ENCODE measurements at places on chromosomes 2 and 18. TPM values are rescaled to one million over a fixed set of nuclear protein-coding genes. Genes with fewer than 3 reads are reported as not detected.

Gene INHBB
- total RNA-seq, result 17.6 TPM

Gene QPCT
- 17.2 TPM for total RNA-seq

Gene CCDC150
- total RNA-seq, result 2.8 TPM

Gene AGXT
- not detected for total RNA-seq

Gene GEN1
- total RNA-seq, result 15.6 TPM

Gene GLI2
- total RNA-seq, result 26.5 TPM

Gene TRAK2
- total RNA-seq, result 13.2 TPM

Gene HRH4
- 0.02 TPM for total RNA-seq

Gene REG3A
- not detected for total RNA-seq

Gene ZFP36L2
- total RNA-seq, result 31.5 TPM

Gene SPATA3
- total RNA-seq, result not detected

Gene KCNF1
- 24.5 TPM for total RNA-seq

Gene IL1R1
- total RNA-seq, result 25.3 TPM

Gene CNOT11
- 42.5 TPM for total RNA-seq

Gene IL18RAP
- not detected for total RNA-seq

Gene NAB1
- total RNA-seq, result 25.6 TPM

Gene VIL1
- 0.25 TPM for total RNA-seq

Gene IL1RL1
- total RNA-seq, result 1.1 TPM

Gene POMC
- not detected for total RNA-seq

Gene YIPF4
- total RNA-seq, result 26.1 TPM

Gene ROCK2
- 36.7 TPM for total RNA-seq

Gene PRSS56
- 0.27 TPM for total RNA-seq

Gene KCNS3
- 1.1 TPM for total RNA-seq

Gene CABYR
- 12.5 TPM for total RNA-seq

Gene ZSWIM2
- not detected for total RNA-seq

Gene CAPN14
- total RNA-seq, result not detected

Gene C2orf72
- 6.1 TPM for total RNA-seq

Gene NPPC
- 0.40 TPM for total RNA-seq

Gene ANKRD23
- 1.8 TPM for total RNA-seq

Gene DTNA
- 0.18 TPM for total RNA-seq

Gene CCDC68
- total RNA-seq, result 3.4 TPM

Gene PCARE
- total RNA-seq, result not detected

Gene GAREM1
- 3.3 TPM for total RNA-seq

Gene EMILIN1
- total RNA-seq, result 0.39 TPM

Gene ADAM23
- 9.5 TPM for total RNA-seq

Gene NPAS2
- 114 TPM for total RNA-seq

Gene MEMO1
- total RNA-seq, result 79.4 TPM

Gene FLACC1
- total RNA-seq, result not detected

Gene C2orf92
- total RNA-seq, result 1.1 TPM

Gene WNT10A
- not detected for total RNA-seq

All from A549 treated with RU486 at 1 μM for 4 hours (cell line).